ENCODE measurements at places on chromosomes 1 and 21.

DNA sequence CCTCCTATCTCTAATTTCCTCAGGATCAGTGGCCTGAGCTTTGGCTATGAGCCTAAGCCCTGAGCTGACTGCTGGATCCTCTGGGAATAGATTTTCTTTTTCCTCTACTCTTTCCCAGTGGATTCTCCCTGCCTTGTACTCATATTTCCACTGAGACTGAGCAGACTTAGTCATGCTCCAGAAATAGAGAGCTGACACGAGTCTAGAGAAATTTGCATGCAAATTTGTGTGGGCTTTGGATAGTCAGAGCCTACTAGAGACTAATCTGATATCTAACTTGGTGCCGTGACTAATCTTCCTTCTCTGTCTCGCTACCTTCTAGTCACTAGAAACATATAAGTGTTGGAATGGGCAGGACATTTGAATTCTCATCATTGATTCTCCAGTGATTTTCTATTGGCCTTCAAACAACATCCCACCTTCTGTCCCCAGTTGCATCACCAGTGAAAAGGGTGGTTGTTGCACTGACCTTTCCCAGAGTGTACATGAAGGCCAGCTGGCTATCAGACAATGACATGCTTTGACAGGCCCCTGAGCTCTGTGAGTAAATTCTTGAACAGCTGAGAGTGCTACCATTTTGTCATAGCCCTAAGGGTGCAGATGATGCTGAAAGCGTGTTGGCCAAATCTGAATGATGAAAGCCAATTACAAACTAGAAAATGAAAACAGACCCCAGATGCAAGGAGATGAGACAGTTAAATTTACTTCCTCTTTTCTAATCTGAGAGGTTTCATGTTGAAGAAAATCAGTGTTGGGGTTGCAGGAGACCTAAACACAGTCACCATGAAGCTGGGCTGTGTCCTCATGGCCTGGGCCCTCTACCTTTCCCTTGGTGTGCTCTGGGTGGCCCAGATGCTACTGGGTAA is at the start of gene FCRLA:
Gene FCRLA, plus strand, starts transcription at position 748 of the 866 bp plus-strand sequence. Its CDS starts 36 bp downstream, at position 784.
- peak within 1 kb of the TSS; percentile 38 for H3K27ac ChIP-seq
- H3K36me3 ChIP-seq: no peaks in the 10 kb centered on the region
- no peaks in the 10 kb centered on the region for H3K27me3 ChIP-seq
- peaks cover 3% of the 10 kb centered on the region for H3K4me1 ChIP-seq

- DNase-seq: no peak
- H3K36me3 ChIP-seq: no peaks in the 10 kb centered on the region
- no peaks in the 10 kb centered on the region for H3K27me3 ChIP-seq
- no peak overlapping the region for H3K27ac ChIP-seq
- no peak overlapping the region for H3K4me3 ChIP-seq
Measured at GRCh38 chr1:67634396-67634935, 50.5 kb upstream of the GADD45A start.

DNA sequence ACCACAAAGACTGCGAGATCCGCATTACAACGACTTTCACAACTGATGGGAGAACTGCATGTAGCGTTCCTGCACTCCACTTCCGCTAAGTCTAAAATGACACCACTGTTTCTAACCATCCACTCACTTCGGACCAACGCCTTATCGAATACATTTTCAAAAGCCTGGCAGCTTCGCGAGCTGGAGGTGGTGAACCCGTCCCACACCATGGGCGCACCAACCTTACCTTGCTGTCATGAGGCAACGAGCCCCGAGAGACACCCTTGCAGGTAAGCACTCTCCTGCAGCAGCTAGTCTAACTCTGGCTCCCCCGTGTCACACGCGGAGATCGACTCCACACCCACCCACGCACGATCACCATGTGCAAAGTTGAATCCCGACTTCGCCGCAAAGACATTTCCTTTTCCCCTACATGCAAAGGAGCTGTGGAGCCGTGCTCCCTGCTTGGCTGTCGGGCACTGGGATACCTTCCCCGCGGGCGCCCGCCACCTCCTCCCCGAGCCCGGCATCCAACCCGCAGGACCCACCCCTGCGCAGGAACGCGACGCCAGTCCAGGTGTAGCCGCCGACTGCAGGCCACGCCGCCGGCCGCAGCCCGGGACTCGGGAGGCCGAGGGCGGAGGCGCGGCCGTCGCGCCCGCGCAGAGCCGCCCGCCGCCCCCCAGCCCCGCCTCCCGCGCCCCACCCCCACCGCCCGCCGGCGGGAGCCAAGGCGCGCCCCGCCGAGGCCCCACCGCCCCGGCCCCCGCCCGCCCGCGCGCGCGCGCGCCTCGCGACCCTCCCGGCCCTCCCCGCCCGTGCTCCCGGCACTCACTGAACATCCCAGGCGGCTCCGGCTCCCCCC is 629 bp downstream of the TAF5L start:
- no peaks in the 10 kb centered on the region for H3K36me3 ChIP-seq
- H3K27ac ChIP-seq: peak overlapping the region; percentile 30
- peak; percentile 70 for DNase-seq

DNA sequence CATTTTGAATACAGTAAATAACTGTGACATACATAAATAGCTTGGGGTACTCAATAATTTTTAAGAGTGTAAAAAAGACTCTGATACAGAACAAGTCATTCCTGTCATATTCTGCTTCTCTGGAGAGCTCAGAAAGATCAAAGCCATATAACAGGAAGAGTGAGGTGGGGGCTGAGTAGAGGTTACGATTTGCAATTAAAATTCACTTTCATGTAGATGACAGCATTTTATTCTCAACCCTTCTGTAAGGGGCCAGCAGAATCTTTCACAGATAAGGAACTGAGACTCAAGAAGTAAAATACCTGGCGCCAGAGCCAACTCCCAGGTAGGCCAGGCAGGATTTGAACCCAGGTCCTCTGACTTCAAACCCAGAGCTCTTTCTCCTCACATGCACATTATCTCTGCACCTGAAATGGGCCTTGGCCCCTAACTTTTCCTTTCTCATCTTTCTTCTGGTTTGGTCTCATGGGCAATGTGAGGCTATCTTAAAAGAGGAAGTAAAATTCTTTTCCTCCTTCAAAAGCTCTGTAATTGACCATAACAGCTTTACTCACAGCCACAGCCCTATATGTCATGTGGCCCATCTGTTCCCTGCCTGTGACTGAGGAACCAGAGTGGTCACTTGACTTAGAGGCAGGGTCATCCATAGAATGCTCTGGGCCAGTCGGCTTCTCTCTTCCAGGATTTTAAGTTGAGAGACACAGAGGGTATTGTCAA is 80.9 kb upstream of the SYT6 start:
- H3K27me3 ChIP-seq: peaks cover 11% of the 10 kb centered on the region
- H3K27ac ChIP-seq: no peak overlapping the region
- H3K36me3 ChIP-seq: no peaks in the 10 kb centered on the region
- DNase-seq: no peak
- no peaks in the 10 kb centered on the region for H3K4me1 ChIP-seq
